Neural cell (in vitro differentiated cells): ENCODE measurements at places on chromosomes 6 and 20. TPM values are rescaled to one million over a fixed set of nuclear protein-coding genes. Genes with fewer than 3 reads are reported as not detected.

The CD164 gene
- polyA plus RNA-seq: 35.3 and 42.6 TPM in 2 replicates

The F13A1 gene
- polyA plus RNA-seq: not detected in 2 replicates

The CGAS gene
- 0.10 and 0.53 TPM in 2 replicates for polyA plus RNA-seq

The TRIM40 gene
- not detected in 2 replicates for polyA plus RNA-seq
